ENCODE measurements at places on chromosomes 4 and X. TPM values are rescaled to one million over a fixed set of nuclear protein-coding genes. Genes with fewer than 3 reads are reported as not detected.

DNA sequence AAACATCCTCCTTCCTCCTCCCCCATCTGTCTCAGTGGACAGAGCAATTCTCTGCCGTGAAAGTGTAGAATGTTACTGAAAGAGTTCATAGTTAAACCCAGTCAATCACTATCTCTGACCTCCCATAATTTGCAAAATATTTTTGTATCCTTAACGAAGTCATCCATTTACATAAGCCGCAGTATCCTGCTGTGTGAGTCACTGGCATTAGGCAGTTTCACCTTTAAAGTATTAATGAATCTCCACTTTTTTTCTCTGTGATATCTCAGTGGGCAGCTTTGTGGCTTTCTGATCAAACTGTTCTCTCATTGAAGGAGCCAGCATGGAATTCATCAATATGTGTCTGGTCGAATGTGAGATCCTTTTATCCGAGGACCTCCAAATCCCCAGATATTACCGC, 678.6 kb upstream of the TENM3 start:
- H3K27me3 ChIP-seq = no peaks in the 10 kb centered on the region
- H3K36me3 ChIP-seq = no peaks in the 10 kb centered on the region
- DNase-seq = no peak
- H3K4me1 ChIP-seq = no peaks in the 10 kb centered on the region

DNA sequence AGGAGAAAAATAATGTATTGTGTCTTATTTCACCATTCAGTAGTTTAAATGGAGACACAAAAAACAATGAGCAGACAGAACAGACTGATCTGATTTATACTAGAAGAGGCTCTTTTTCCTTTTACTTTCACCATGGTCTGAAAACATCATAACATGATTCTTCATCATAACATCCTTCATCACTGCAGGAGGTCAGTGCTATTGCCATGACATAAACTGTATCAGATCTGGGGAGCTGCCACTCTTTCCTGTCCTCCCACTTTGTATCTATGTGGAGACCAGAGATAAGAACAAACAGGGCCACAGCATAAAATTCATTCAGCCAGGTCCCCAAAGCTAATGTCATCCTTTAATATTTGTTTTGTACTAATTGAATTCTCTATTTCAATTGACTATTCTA, 25.2 kb downstream of the SOD3 start:
- H3K27me3 ChIP-seq = no peaks in the 10 kb centered on the region
- no peaks in the 10 kb centered on the region for H3K36me3 ChIP-seq
- no peak for DNase-seq

DNA sequence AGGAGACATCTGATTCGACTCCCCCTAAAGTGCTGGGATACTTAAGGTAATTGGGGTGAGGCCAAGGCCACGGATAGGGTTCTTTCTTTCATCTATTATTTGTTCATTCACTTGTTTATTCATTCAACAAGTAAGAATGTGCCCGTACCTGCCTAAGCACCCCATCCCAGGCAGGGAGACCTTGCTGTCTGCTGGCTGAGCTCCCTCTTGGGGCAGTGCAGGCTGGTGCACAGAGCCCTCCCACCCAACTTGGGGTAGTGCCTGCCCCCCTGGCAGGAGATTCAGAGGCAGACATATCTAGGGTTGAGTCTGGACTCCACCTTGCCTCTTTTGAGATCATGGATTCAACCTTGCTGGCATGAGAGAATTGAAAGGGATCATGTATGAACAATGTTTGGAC, 95.7 kb downstream of the DRD5 start:
- H3K4me1 ChIP-seq = no peaks in the 10 kb centered on the region
- no peak for DNase-seq
- H3K27ac ChIP-seq = no peak overlapping the region
- H3K4me3 ChIP-seq = no peak overlapping the region

- no peak overlapping the region for H3K4me3 ChIP-seq
- H3K36me3 ChIP-seq = no peaks in the 10 kb centered on the region
- H3K27me3 ChIP-seq = no peaks in the 10 kb centered on the region
- no peak for DNase-seq
- no peaks in the 10 kb centered on the region for H3K4me1 ChIP-seq
Measured at GRCh38 chr4:10395971-10396580, 61.1 kb downstream of the ZNF518B start.

- no peaks in the 10 kb centered on the region for H3K27me3 ChIP-seq
- H3K27ac ChIP-seq = no peak overlapping the region
- H3K36me3 ChIP-seq = no peaks in the 10 kb centered on the region
- no peaks in the 10 kb centered on the region for H3K4me1 ChIP-seq
Measured at GRCh38 chr4:12053556-12053955, 624.9 kb upstream of the HS3ST1 start.

Gene FAM47C
- not detected for polyA plus RNA-seq

- H3K4me1 ChIP-seq = no peaks in the 10 kb centered on the region
- H3K4me3 ChIP-seq = no peak overlapping the region
- H3K27ac ChIP-seq = no peak overlapping the region
- H3K27me3 ChIP-seq = no peaks in the 10 kb centered on the region
- H3K36me3 ChIP-seq = no peaks in the 10 kb centered on the region
- no peak for DNase-seq
Measured at GRCh38 chrX:123468481-123468880, 264.4 kb downstream of the THOC2 start.

- no peaks in the 10 kb centered on the region for H3K27me3 ChIP-seq
- H3K27ac ChIP-seq = peak overlapping the region; percentile 47
- H3K4me3 ChIP-seq = no peak overlapping the region
Measured at GRCh38 chrX:77436271-77436670, 10.9 kb upstream of the FGF16 start.

DNA sequence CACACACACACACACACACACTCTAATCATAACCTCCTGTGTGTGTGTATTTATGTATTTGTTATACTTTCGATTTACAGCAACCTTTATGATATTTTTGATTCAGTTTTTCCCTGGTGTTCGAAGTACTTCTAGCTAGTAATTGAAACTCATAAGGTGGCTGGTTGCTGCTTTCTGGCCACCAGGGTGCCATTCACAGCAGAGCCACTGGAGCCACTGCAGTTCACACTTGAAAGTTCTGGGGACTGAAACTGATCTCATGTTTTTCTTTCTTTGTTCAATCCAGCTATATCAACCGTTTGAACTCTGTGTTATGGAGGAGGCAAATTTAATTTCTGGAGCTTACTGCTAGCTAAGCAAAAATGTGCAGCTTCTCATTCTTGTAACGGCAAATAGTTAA, 419.4 kb downstream of the ADGRL3 start:
- H3K36me3 ChIP-seq = no peaks in the 10 kb centered on the region
- no peak overlapping the region for H3K27ac ChIP-seq
- H3K4me3 ChIP-seq = no peak overlapping the region
- no peaks in the 10 kb centered on the region for H3K27me3 ChIP-seq
- H3K4me1 ChIP-seq = no peaks in the 10 kb centered on the region
- no peak for DNase-seq

Gene HDAC8
- polyA plus RNA-seq = 17.6 TPM

GRCh38 chrX:17769701-17770269, 32.5 kb downstream of the SCML1 start:
- H3K36me3 ChIP-seq = no peaks in the 10 kb centered on the region
- H3K27ac ChIP-seq = no peak overlapping the region
- H3K4me3 ChIP-seq = no peak overlapping the region
- no peaks in the 10 kb centered on the region for H3K4me1 ChIP-seq
- H3K27me3 ChIP-seq = no peaks in the 10 kb centered on the region

DNA sequence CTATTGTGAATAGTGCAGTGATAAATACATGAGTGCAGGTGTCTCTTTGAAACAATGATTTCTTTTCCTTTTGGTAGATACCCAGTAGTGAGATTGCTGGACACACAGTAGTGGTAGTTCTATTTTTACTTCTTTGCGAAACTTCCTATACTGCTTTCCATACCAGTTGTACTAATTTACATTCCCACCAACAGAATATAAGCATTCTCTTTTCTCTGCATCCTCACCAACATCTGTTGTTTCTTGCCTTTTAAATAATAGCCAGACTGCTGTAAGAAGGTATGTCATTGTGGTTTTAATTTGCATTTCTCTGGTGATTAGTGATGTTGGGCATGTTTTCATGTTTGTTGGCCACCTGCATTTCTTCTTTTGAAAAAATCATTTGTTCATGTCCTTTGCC, 105.9 kb downstream of the COL4A6 start:
- no peaks in the 10 kb centered on the region for H3K36me3 ChIP-seq
- no peak overlapping the region for H3K4me3 ChIP-seq
- no peaks in the 10 kb centered on the region for H3K27me3 ChIP-seq
- no peak for DNase-seq

Gene SLC7A11
- polyA plus RNA-seq = 22.8 TPM

- H3K27me3 ChIP-seq = no peaks in the 10 kb centered on the region
- no peak overlapping the region for H3K4me3 ChIP-seq
- DNase-seq = no peak
- peak overlapping the region; percentile 57 for H3K27ac ChIP-seq
Measured at GRCh38 chr4:77801260-77801608, 17.9 kb downstream of the CNOT6L start.

Gene AKAP14
- polyA plus RNA-seq = not detected

DNA sequence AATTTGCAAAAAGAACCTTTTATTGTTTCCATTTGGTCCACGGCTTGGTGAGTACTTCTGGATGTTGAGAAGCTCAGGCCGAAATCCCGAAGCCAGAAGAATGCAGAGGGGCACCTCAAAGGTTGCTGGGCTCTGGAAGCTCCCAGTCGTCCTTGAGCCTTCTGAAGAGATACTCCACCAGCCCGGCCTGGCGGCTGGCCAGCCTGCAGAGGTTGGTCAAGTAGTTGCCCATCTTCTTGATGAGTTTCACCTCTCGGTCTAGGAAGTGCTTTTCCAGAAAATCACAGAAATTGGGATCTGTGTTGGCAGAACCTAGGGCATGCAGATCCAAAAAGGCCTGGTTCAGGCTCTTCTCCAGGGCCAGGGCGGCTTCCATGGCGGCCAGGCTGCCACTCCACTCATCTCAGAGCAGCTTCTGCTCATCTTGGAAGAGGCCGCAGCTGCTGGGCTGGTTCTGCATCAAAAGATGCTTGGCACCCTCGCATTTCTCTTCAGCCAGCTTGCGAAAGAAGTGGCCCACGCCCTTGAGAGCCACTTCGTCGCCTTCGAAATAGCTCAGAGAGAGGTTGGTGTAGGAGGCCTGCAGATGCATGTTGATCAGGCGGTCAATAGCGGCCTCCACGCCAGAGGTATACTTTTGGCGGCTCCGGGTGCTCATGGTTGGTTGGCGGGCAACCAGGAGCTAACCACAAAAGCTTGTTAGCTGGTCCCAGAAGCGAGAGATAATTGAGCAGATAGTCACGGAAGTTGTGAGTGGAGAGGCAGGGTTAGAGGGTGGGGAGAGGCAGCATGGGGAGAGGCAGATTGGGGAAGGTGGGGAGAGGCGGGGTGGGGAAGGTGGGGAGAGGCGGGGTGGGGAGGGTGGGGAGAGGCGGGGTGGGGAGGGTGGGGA, 76.5 kb upstream of the TSPAN7 start:
- H3K36me3 ChIP-seq = no peaks in the 10 kb centered on the region
- H3K27me3 ChIP-seq = no peaks in the 10 kb centered on the region
- no peaks in the 10 kb centered on the region for H3K4me1 ChIP-seq
- H3K4me3 ChIP-seq = no peak overlapping the region
- no peak overlapping the region for H3K27ac ChIP-seq

Gene S100G
- not detected for polyA plus RNA-seq

GRCh38 chr4:176789955-176790354, 2.8 kb downstream of the VEGFC start:
- peak; percentile 81 for DNase-seq
- H3K27me3 ChIP-seq = no peaks in the 10 kb centered on the region
- peak overlapping the region; percentile 23 for H3K27ac ChIP-seq

GRCh38 chr4:24212642-24213041, 322.8 kb upstream of the PPARGC1A start:
- H3K27me3 ChIP-seq = no peaks in the 10 kb centered on the region
- no peak for DNase-seq
- no peaks in the 10 kb centered on the region for H3K36me3 ChIP-seq
- no peak overlapping the region for H3K4me3 ChIP-seq
- H3K27ac ChIP-seq = no peak overlapping the region

DNA sequence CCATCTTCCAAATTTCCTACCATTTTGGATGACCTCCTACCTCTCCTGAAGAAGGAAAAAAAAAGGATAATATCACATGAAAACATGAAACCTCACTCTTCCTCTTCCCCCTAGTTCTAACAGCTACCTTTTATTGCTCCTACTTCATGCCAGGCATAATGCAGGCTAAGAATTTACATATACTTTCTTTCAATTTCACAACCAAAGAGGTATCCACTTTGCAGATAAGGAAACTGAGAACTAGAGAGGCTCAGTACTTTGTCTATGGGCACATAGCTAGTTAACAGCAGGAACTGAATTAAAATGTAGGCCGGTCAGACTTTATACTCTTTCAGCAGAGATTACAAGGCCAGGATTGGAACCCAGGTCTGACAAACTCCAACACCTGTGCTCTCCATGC, 34.4 kb upstream of the BEND2 start:
- H3K4me3 ChIP-seq = no peak overlapping the region
- H3K27me3 ChIP-seq = no peaks in the 10 kb centered on the region
- no peaks in the 10 kb centered on the region for H3K4me1 ChIP-seq
- DNase-seq = no peak
- no peak overlapping the region for H3K27ac ChIP-seq
- no peaks in the 10 kb centered on the region for H3K36me3 ChIP-seq

DNA sequence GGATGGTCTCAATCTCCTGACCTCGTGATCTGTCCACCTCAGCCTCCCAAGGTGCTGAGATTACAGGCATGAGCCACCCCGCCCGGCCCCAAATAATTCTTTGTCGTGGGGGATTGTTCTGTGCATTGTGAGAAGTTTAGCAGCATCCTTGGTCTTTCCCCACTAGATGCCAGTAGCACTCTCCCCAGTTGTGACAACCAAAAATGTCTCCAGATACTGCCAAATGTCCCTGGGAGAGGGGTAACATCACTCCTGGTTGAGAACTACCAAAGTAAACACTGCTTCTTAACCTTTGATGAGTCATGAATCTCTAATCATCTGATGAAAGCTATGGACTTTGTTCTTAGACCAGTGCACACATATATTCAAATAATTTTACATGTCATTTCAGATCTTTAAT, 90.7 kb upstream of the BRS3 start:
- H3K4me1 ChIP-seq = no peaks in the 10 kb centered on the region
- no peaks in the 10 kb centered on the region for H3K27me3 ChIP-seq
- no peaks in the 10 kb centered on the region for H3K36me3 ChIP-seq

- no peak overlapping the region for H3K4me3 ChIP-seq
- no peaks in the 10 kb centered on the region for H3K27me3 ChIP-seq
- H3K36me3 ChIP-seq = no peaks in the 10 kb centered on the region
- H3K4me1 ChIP-seq = no peaks in the 10 kb centered on the region
- no peak for DNase-seq
Measured at GRCh38 chr4:36111172-36111571, 133.1 kb downstream of the ARAP2 start.

DNA sequence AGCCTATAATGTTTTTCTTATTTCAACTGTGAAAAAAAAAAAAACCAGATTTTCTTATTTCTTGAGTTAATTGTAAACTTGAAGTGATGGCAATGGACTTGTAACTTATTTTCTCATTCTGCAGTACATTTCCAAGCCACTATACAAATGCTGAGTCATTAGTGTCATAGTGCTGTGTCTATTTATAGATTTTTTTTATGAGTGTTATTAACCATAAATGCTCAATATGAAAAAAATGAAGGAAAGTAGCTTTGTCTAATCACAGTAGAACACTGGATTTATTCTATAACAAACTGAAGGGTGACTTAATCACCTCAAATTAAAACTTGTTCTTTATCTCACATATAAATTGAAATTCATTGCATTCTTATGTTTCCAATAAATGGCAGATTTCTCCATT, 718.6 kb downstream of the CCSER1 start:
- DNase-seq = peak; percentile 64
- H3K27me3 ChIP-seq = no peaks in the 10 kb centered on the region
- peaks cover 12% of the 10 kb centered on the region for H3K4me1 ChIP-seq
- H3K36me3 ChIP-seq = no peaks in the 10 kb centered on the region
- no peak overlapping the region for H3K4me3 ChIP-seq

Gene BEND2
- not detected for polyA plus RNA-seq
